ENCODE measurements at places on chromosomes 2 and 18. TPM values are rescaled to one million over a fixed set of nuclear protein-coding genes. Genes with fewer than 3 reads are reported as not detected.

The SLC9A2 gene
- total RNA-seq: not detected

DNA sequence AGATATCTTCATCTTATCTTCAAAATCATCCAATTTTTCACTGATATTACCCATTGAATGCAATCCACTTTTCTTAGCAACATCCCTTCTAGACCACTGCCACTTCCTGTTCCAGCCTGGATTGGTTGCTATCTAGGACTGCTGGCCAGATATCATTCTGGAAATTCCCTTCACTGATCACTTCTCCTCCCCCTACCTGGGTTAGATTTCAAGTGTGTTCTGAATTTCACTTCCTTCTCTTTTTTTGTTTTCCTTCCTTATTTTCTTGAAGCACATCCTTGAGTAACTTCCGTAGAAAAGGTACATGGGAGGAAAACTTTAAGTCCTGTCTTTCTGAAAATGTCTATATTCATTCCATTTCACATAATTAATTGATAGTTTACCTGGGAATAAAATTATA is 82.0 kb upstream of the IL1R2 start:
- no peak overlapping the region for H3K27ac ChIP-seq
- no peak overlapping the region for H3K4me3 ChIP-seq
- peaks cover 15% of the 10 kb centered on the region for H3K4me1 ChIP-seq
- peaks cover 32% of the 10 kb centered on the region for H3K27me3 ChIP-seq
- DNase-seq: no peak

The KLHL29 gene
- total RNA-seq: 2.5 TPM

DNA sequence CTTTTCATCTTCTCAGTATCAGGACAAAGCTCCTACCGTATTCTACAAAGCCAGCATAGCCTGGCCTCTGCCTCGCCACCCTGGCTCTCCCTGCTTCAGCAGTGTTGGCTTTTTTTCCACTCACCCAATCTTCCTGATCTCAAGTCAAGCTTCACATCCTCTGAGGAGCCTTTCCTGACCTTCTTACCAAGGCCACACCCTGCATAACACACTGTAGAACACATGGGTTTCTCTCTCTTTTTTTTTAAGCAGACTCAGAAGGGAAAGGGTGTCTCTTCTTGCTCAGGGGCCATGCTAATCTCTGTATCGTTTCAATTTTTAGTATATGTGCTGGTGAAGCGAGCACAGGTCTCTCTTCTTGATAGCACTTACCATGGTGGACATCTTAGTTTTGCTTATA is 15.2 kb downstream of the FBXO36 start:
- no peaks in the 10 kb centered on the region for H3K36me3 ChIP-seq
- no peaks in the 10 kb centered on the region for H3K27me3 ChIP-seq
- H3K27ac ChIP-seq: no peak overlapping the region
- H3K4me1 ChIP-seq: no peaks in the 10 kb centered on the region

DNA sequence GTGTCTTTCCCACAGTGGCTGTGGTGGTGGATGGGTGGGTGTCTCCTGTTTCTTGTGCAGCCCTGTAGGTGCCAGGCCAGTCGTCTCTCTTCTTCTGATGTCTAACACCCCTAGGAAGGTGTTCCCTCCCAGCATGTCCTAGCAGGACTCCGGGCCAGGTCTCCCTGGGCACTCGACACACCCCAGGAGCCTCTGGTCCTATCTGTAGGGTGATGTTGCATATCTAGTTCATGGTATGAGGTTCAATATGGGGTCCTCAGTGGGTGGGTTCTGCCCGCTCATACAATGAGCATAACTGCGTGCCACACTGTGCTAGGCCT is 14.4 kb downstream of the NGEF start:
- H3K27ac ChIP-seq: no peak overlapping the region
- no peak overlapping the region for H3K4me3 ChIP-seq
- no peaks in the 10 kb centered on the region for H3K4me1 ChIP-seq
- DNase-seq: no peak
- H3K27me3 ChIP-seq: no peaks in the 10 kb centered on the region

The CYS1 gene
- 0.81 TPM for total RNA-seq

The FEV gene
- not detected for total RNA-seq

DNA sequence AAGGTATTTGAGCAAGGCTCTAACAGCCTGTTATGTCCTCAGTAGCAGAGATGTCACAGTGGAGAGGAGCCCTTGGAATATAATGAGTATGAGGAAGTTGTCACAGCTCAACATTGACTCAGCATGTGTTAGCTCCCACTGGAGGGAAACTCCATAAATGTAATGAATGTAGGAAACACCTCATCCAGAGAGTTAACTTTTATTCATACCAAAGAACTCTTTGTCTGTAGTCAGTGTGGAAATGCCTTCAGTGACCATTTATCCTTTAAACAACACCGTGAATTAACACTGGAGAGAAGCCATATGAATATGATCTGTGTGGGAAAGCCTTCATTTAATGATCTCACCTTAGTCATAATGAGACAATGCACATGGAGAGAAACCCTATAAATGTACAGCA is 59.7 kb downstream of the CYP1B1 start:
- no peak overlapping the region for H3K4me3 ChIP-seq
- no peaks in the 10 kb centered on the region for H3K36me3 ChIP-seq
- peaks cover 9% of the 10 kb centered on the region for H3K4me1 ChIP-seq
- no peak overlapping the region for H3K27ac ChIP-seq
- no peak for DNase-seq
- H3K27me3 ChIP-seq: no peaks in the 10 kb centered on the region

DNA sequence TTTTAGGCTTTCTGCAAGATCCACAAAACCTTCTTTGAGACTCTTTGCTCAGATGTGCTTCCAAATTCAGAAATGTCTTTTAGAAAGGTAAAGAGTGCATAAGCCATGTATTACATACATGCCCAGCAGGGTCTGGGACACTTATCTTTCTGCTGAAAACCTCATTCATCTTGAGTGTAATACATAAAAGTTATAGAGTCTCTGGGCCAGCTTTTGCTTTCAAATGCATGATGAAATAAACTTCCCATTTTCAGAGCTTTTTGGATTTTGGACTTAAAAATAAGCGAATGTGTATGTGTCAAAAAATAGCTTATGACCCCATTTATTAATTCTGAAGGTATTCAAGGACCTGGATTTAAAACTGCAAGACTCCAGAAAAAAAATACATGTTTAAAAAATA is 8.0 kb downstream of the CYRIA start:
- H3K36me3 ChIP-seq: no peaks in the 10 kb centered on the region
- DNase-seq: no peak
- peaks cover 45% of the 10 kb centered on the region for H3K27me3 ChIP-seq
- peaks cover 6% of the 10 kb centered on the region for H3K4me1 ChIP-seq
- H3K4me3 ChIP-seq: no peak overlapping the region

DNA sequence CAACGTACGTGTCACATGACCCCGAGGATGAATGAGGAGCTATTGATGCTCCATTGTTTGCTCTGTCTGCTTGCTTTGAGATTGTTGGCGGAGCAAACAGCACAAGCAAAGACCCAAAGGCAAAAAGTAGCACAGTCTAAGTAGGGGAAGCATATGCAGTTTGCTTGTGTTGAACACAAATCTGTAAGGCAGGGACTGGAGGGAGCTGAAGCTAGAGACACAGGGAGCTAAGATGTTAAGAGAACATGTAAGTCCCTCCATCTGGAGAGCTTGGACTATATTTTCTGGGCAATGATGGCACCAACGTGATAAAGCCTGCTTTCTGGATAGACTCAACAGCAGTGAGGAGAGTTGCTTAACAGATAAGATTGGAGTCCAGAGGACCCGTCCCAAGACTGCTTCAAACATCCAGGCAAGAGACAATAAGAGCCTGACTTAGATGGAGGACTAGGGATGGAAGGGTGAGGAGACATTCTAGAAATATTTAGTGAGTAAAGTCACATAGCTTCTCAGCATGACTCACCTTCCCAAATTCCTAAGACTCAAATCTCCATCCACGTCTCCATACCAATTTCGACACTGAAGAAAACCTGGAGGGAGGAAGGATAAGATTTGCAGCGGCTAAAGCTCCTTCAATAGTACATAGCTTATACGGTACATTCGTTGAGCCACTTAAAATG is 88.1 kb upstream of the KLF7 start:
- H3K27me3 ChIP-seq: peaks cover 17% of the 10 kb centered on the region
- no peak for DNase-seq
- no peak overlapping the region for H3K4me3 ChIP-seq
- no peak overlapping the region for H3K27ac ChIP-seq

The BOLL gene
- not detected for total RNA-seq

Data from activated T-cell treated with anti-CD3 and anti-CD28 coated beads, Interleukin-2, amount 50 U/mL, for 72 hours (primary cell).